Stimulated activated CD4-positive, alpha-beta T cell treated with anti-CD3 and anti-CD28 coated beads, Interleukin-4, amount 100 ng/mL, for 1 hour (primary cell): ENCODE measurements at places on chromosomes 6 and 20.

DNA sequence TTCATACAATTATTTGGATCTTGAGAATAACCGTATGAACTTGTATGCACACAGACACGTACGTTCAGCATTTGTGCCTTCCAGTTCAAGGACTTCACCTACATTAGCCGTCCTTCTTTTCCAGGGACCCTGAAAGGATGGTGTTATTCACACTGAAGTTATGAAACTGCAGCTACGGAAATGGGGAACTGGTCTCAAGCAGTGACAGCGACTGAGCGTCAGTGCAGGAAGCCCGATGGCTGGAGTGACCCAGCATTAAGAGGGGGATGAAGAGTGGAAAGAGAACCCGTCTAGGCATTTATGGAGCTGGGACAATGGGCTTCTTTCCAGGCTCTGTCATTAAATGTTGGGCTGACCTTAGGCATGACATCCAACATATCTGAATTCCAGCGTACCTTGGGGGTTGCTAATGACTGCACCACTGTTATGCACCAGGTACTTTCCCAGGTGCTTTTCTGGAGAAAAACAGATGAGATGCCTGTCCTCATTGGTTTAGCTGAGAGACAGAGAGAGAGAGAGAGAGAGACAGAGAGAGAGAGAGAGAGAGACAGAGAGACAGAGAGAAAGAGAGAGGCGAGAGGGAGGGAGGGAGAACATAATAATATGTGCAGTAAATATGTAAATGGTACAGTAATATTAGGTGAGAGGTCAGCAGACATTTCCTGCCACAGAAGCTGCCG, 204.7 kb upstream of the EXOC2 start:
- DNase-seq: no peak

DNA sequence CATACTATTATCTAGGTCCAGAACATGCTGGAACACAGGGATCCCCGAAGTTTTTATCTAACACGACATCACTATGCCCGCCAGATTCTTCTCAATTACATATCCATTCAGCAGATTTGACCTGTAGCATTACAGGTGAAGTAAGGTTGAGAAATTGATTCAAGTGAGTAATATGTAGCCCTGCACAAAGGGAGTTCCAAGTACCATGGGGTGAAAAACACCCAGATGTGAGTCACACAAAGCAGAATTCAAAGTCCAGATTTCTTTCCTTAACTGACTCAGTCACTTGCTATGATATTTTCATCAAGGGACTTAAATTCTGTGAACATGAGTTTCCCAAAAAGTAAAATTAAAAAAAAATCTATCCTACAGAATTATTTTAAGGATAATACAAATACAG, 655.4 kb upstream of the PTCHD4 start:
- no peak for DNase-seq

DNA sequence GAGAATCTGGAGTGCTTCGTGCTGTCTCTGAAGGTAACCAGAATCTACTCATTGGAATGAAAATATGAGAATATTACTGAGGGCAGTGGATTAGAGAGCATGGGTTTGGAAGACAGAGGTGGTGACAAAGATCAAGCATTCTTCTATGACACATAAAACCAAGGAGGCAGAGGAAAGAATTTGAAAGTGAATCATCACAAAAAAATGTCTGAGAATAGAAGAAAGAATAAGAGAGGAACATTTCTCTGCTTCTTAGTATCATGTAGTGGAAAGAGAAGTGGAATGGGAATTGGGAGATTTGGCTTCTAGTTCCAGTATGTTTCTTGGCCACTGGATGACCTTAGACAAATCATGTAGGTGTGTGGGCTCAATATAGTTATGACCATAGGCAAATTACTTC, 474.0 kb downstream of the TFAP2B start:
- DNase-seq: no peak

GRCh38 chr20:16732506-16733152, 2.8 kb downstream of the SNRPB2 start:
- DNase-seq: no peak

GRCh38 chr6:87561017-87561416, 28.8 kb downstream of the RARS2 start:
- no peak for DNase-seq

DNA sequence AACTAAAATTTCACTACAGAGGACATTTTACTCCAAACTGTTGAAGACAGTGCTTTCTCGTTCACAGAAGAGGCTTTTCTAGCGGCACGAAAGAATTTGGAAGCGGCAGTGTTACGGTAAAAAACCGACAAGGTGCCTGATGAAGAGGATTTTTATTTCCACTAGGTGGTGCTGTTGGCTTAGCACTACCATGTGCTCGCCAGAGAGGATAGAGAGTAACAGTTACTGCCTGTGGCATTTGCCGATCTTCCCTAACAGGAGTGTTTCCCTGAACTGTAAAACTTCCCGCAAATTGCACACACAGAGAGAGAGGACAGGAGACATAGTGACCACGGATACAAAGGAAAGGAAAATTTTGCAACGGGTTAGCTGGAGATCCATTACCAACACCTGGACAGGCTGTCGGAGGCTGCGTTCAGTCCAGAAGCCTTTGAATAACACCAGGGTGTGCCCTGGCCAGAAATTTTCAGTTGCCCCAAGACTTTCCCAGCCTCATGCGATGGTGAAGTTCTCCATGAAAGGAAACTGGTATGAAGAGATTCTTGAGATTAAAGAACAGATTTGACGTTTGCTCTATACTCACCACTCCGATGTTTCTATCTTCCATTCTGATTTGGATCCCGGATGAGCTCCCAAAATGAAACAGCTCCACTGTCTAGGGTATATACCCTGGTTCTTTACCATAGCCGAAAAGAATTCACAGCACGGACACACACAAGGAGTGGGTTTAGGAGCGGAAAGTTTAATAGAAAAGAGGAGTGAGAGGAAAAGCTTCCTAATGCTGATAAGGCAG, 48.1 kb downstream of the HLA-DPB1 start:
- no peak for DNase-seq
